Activated naive CD4-positive, alpha-beta T cell treated with anti-CD3 and anti-CD28 coated beads, Interleukin-2, amount 50 U/mL, for 16 hours (primary cell): ENCODE measurements at places on chromosomes 12 and 14.

GRCh38 chr14:58200846-58201245 lies 897 bp downstream of the ACTR10 start:
- no peak for DNase-seq

- DNase-seq: no peak
Observed at GRCh38 chr14:27186048-27186447, 588.2 kb upstream of the NOVA1 start.

DNA sequence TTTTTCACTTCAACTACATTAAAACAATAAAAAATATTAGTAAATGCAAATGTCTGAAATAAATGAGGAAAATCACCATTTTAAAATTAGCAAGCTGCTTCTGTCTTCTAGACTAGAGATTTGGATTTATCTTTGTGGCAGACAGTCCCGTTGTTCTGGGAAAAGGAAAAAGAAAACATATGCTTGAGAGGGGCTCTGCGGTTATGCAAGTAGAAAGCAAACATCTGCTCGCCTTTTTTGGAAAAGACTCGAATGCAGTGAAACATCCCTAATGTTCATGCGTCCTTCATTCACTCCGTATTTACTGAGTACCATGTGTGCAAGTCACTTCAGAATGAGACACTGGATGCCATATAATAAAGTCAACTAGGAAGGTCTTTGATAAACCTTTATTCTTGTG lies 44.9 kb downstream of the IFNG start:
- DNase-seq: no peak

GRCh38 chr12:95096852-95097251 lies 23.4 kb upstream of the NR2C1 start:
- no peak for DNase-seq
